ENCODE measurements at places on chromosomes 16 and 17.

GRCh38 chr17:8166731-8167130 is 4.0 kb upstream of the VAMP2 start:
- no peak for DNase-seq

DNA sequence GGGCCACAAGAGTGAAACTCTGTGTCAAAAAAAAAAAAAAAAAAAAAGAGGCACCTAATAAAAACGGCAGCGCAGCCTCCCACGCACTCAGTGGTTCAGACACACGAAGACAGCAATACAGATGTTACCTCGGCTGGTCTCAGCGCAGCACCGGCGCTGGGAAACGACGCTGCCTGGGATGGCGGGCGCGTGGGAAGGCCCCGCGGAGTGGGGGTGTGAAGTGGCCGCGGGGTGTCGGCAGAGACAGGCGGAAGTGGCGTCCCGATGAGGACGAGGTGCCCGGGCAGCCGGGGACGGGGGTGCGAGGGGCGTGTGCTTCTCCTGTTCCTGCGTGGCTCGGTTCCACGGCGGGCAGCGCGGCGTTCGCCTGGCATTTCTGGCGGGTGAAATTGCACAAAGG is 179.4 kb downstream of the BANP start:
- DNase-seq = no peak

GRCh38 chr17:67276075-67276474 is 31.1 kb upstream of the HELZ start:
- no peak for DNase-seq

DNA sequence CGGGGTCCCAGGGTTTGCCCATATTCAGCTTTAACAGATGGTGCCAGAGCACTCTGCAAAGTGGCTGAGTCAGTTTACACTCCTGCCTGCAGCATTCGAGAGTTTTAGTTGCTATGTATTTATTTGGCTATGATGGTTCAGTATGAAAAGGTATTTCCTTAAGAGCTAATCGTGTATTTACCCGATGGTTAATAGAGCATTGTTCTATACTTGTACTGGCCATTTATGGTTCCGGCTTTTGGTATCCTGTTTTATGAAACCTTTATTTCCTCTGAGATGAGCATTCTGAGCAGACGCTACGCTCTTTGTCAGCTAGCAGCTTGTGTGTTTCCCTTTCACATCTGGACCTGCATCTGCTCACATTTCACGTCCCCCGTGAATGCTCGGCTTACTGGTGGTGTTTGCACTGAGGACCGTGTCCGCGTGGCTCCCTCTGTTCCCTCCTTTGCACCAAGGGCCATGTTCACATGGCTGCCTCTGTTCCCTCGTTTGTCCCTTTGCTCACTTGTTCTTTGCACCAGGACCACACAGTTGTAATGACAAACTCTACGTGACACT is 149.1 kb upstream of the CHMP6 start:
- no peak for DNase-seq

DNA sequence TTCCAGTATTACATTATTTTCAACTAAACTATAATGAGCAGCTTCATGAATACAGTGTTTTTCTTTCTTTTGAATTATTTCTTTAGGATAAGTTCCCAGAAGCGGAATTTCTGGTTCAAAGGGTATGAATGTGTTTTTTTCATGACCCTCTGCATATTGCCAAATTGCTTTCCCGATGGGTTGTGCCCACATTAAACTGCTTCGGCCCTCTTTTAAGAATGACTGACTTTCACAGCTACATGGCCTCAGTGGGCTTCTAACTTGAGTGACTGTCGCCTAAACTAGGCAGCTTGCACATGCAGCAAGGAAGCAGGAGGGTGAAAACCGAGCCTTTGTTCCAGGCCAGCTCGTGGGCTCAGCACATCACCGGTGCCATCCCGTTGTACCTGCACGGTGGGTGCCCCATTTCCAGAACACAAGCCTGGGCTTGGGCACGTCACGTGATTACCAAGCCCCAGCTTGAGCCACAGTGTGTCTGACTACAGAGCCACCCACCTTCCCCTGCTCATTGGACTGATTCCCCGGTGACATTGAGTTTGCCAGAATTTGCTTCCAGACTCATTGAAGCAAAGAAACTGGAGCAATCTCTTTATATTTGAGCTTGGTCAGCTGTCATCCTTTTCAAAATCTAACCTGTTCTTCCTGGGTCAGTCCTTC is 112.8 kb downstream of the CLEC16A start:
- DNase-seq = no peak

DNA sequence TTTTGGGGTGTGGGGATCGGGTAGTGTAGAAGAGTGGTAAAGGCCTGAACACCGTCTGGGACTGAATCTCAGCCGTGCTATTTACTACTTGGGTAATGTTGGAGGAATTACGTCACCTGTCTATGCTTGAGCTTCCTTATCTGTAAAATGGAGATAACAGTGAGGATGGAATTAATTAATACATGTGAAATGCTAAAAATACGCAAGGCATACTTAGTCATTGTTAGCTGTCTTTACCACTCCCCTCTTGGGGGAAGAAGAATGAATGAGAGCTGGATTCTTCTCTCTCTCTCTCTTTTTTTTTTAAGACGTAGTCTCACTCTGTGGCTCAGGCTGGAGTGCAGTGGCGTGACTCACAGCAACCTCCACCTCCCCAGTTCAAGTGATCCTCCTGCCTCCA is 41.1 kb upstream of the TANGO6 start:
- DNase-seq = no peak

- DNase-seq = no peak
Observed at GRCh38 chr17:41421116-41421515, 3.3 kb downstream of the KRT37 start.

GRCh38 chr16:55955845-55956244 is 80.7 kb upstream of the CES5A start:
- DNase-seq = no peak

- DNase-seq = no peak
Observed at GRCh38 chr17:79838522-79839274, 542 bp downstream of the CBX4 start.

GRCh38 chr17:2780931-2781454 is 15.2 kb upstream of the RAP1GAP2 start:
- DNase-seq = no peak

DNA sequence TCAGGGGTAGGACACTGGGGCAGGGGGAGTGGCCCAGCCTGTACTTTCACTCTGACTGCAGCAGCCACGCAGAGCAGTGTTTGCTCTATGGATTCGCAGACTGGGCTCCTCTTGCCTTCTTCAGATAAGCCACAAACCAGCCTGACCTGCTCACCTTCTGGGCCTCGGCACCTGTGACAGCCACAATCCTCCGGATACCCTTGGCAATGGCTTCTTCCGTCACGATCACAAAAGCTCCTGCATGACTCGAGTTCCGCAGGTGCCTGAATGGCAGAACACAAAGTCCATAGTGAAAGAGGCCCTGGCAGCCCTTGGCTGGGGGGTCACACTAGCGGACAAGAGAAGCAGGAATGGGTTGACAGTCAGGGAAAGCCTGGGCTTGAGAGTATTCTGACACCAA is 3.8 kb upstream of the EXOSC6 start:
- no peak for DNase-seq

GRCh38 chr16:84081446-84081989 is 35.2 kb downstream of the MBTPS1 start:
- DNase-seq = no peak

DNA sequence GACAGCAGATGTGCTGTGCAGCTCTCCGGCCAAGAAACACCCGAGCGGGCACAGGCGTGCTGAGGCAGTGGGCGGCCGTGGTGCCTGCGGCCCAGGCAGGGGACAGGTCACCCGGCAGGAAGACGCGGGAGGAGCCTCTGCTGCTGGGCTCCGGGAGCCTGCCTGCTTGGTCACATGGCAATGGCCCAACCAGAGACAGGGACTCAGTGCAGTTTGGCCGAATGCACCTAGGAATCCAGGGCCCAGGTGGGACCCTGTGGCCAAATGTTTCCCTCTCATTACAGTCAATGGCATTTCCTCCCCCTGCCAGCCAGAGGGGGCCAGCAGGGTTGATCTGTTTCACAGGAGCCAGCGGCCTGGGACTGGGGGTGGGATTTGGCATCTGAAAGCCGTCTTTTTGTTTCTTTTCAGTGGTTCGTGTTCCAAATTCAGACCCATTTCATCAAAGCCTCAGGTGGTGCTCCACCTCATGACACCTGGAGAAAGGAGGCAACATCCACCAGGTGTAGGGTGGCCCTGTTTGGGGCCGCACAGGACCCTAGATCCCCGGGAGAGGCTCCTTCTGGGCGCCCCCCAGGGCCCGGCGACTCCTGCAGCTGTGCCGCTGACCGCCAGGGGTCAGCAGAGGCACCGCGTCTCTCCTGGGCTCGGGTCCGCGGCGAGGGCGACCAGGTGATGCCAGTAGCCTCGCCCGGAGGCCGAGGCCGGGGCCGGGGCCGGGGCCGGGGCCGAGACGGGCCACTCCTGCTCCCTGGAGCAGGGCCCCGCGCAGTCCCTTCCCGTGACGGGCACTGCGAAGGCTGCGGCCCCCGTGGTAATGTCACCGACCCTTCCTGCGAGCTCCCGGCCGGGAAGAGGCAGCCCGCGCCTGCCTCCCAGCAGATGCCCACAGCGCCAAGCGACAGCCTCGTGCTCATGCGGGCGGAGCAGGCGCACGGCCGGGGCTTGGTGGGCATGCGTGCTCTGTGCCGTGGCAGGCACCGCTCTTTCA is 118.5 kb downstream of the C16orf78 start:
- no peak for DNase-seq

GRCh38 chr17:28773736-28774135 is 29.9 kb downstream of the TRAF4 start:
- no peak for DNase-seq

- no peak for DNase-seq
Observed at GRCh38 chr17:64773836-64774761, 112.0 kb upstream of the SMURF2 start.

DNA sequence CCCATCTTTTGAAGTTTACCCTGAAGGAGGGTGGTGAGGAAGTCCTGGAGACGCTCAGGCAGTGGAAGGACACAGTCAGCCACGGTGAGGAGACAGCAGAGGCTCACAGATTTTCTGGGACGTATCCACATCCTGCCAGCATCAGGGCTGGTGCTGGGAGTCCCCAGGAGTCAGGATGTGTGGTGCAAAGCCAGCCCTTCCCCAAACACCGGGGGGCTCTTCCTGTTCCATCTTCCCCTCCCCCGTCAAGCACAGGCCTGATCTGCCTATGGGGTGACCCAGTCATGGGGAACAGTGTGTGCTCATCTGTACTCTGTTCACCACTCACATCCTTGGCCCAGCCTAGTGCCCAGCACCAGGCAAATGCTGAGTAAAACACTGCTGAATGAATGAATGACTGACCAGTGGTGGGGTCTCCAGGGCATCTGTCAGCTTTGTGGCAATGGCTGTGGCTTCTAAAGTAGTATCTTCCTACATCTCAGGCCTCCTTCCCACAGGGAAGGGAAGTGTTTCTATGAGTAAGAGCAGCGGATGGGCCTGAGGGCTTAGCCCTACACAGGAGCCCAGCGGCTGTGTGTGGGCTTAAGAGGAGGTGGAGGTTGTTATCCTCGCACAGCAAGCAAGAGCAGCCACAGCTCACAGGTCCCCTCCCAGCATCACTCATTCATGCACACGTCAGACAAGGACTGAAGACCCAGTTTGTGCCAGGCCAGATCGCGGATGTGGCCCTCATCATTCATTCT is 23.3 kb downstream of the NOS2 start:
- DNase-seq = no peak

GRCh38 chr16:88087517-88087877 is 136.3 kb downstream of the BANP start:
- no peak for DNase-seq

- DNase-seq = no peak
Observed at GRCh38 chr16:58026705-58027160, 1.2 kb downstream of the MMP15 start.

DNA sequence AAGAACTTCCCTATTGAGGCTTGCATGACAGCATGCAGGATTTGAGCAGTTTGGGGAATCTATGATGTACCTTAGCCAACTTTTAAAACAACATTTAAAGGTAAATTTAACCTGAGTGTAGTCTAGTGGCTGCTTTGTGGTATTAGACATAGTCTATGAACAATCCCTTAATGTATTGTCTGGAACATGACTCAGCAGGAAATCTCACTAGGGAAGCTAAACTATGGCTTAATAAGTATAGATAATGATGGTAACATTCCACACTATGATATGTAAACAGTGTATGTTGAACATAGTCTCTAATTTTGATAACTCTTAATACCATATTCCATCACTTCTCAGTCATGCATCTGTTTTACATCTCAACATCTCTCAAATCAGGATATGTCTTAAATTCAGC is 52.1 kb upstream of the SLC12A3 start:
- no peak for DNase-seq

DNA sequence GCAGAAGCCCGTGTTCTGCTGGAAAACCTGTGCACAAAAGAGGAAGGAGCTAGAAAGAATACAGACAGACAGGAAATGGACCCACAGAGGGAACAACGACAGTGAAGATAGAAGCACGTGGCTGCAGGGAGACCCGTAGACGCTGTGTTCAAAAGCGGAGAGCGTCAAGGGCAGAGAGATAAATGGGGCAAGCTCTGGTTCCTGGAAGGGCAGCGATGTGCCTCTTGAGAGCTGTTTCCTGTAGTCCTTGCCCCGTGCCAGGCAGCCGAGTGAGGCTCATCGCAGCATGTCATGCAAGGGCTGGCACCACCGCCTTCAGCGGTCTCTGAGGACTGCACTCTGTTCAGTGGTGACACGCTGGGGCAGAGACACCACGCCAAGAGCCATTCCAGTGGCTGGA is 43.6 kb upstream of the CACNG5 start:
- DNase-seq = no peak

DNA sequence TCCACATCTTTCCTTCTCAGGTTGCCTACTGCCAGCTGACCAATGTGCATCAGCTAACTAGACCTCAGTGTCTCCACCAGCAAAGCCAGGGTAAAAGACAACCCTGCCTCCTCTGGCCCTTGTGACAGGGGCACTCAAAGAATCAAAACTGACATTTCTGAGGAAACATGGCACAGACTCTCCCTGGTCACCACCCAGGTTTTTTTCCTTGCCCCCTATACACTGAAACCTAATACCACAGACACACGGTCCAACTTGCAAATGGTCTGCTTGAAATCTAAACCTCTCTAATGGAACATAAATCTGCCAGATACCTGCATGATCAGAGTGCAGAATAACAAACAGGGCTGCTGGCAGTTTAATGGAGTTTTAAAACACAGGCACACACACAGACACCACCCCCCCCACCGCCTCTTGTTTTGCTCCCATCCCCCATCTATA is 19.5 kb upstream of the CORO6 start:
- no peak for DNase-seq

DNA sequence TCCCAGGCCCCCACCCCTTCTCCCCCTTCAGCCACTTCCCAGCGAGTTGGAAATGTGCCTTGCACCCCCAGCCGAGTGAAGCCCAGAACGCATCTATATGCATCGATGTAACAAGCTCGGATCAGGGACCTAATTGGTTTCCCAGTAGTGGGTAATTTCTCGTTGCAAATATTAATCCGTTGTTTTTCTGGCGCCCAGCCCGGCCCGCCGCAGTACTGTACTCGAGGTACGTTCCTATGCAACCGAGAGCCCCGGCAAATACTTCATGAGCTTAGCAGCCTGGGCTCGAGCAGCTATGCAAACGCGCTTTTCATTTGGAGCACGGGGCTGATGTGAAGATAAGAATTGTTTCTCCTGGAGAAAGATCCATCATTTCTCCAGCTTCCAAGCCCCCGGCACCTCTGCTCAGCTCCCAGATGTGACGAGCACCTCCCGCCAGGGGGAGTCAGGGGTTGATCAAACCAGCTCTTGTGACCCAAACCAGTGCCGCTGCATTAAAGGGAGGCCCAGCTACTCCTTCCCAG is 229.8 kb downstream of the KATNIP start:
- no peak for DNase-seq
